RCC 7860 (cell line): ENCODE measurements at places on chromosomes 6 and 20.

GRCh38 chr6:160258346-160259142 lies at the start of gene SLC22A2:
TSS of gene SLC22A2 (minus strand) at chr6:160258821. CDS start at chr6:160258757, 64 bp downstream.
- DNase-seq, result no peak

DNA sequence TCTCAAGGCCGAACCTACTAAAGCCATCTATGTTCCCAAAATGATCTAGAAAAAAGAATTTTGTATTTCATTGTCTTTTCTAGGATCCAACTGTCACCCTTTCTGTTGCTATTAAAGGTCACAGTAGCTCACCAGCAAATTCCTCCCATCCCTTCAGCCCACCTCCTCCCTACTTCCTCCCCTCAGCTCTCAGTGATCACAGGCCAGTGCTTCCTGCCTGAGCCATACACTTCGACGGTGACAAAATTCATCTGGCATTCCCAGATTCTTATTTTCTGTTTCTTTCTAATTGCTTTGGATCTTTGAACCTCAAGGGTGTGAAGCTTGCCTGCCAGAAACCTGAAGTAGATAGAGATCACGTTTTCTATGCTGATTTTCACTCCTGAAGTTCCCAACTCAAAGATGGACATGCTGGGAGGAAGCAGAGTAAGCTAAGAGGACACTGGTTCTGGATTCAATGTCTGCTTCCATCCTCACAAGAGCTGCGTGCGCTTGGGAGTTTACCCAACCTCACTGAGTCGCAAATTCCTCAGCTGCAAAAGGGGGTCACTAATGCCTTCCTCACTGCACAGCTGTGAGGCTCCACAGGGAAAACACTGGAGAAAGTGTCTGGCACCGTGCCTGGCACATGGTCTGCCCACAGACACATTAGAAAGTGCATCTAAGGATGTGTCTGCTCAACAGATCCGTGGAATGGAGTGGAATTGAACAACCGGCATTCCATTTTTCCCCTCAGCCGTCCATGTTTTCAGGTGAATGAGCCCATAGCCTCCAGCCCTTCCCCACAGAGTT lies 34.5 kb downstream of the MDGA1 start:
- DNase-seq, result peak; percentile 12

GRCh38 chr20:38835792-38836191 lies 30.3 kb downstream of the PPP1R16B start:
- DNase-seq, result no peak

- DNase-seq, result peak; percentile 17
Measured at GRCh38 chr6:112338166-112338709, 8.9 kb upstream of the RFPL4B start.

DNA sequence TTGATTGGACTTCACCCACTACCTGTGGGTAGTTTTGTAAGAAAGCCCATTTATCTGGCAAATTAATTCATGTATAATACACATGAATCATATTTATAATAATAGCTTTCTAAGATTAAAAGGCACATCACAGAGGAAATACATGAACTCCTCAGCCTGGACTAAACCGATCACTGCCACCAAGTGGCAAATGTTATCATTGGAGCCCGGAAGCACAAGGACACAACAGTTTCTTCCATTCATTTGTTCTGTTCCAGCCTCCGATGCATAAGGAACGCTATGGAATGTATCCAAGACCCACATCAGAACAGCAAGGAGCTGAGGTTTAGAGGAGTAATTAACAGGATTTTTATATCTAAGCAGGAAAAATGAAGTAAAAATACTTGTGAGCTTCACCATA lies 13.9 kb upstream of the IPCEF1 start:
- peak; percentile 34 for DNase-seq

DNA sequence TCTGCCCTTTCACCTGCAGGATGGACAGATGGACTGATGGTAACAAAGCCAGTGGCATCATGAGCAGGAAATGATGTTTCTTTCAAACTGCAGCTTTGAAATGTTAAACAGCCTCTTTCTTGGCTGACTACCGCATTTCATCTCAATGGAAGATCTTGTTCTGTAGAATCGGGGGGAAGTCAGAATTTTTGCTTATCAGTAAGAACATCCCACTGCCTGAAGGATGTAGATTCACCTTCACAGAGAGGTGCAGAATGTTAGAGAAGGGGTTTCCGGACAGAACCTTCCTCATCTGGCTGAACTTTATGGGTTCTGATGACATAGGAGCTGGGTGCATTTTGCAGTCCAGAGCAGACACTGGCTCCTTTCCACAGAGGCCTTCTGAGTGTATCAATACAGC lies 32.7 kb downstream of the GGTLC1 start:
- no peak for DNase-seq

- no peak for DNase-seq
Measured at GRCh38 chr6:21337263-21337662, 256.3 kb upstream of the SOX4 start.
